Natural killer cell treated with Interleukin-12 subunit alpha and Interleukin-12 subunit beta and Interleukin-15 and Interleukin-18, amount 100 ng/mL, for 72 hours (primary cell): ENCODE measurements at places on chromosomes 2 and 18.

- no peak for DNase-seq
Measured at GRCh38 chr18:45236676-45237075, 378.6 kb upstream of the SLC14A2 start.

GRCh38 chr2:226378753-226379705 lies 420.6 kb downstream of the IRS1 start:
- DNase-seq = no peak

DNA sequence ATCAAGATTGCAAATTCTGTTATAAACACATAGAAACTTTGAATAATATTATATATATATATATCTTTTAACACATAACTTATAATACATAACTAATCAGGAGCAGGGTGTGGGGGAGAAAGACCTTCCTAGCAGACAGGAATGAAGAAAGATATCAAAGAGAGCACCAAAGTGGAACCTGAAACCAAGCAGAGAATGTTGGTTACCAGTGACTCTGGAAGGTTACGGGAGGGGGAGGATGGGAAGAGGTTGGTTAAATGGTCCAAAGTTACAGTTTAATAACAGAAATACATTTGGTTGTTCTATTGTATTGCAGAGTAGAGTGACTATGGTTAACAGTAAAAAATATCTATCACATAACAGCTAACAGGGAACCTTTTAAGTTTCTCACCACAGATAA lies 366.7 kb downstream of the LRRTM4 start:
- no peak for DNase-seq

DNA sequence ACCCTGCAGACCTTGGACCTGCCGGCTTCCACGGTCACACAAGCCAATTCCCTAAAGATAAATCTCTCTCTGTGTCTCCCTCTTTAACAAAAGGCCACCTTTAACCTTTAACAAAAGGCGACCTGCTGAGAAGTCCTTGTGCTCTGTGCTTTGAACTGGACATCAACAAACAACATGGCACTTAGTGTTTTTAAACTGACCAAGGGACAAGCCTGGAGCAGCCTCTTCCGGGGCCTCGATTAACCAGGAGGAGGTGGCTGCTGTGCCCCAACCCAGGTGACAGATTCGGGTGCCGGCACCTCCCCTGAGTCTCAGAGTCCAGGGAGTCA lies 135.3 kb downstream of the RTP5 start:
- no peak for DNase-seq

DNA sequence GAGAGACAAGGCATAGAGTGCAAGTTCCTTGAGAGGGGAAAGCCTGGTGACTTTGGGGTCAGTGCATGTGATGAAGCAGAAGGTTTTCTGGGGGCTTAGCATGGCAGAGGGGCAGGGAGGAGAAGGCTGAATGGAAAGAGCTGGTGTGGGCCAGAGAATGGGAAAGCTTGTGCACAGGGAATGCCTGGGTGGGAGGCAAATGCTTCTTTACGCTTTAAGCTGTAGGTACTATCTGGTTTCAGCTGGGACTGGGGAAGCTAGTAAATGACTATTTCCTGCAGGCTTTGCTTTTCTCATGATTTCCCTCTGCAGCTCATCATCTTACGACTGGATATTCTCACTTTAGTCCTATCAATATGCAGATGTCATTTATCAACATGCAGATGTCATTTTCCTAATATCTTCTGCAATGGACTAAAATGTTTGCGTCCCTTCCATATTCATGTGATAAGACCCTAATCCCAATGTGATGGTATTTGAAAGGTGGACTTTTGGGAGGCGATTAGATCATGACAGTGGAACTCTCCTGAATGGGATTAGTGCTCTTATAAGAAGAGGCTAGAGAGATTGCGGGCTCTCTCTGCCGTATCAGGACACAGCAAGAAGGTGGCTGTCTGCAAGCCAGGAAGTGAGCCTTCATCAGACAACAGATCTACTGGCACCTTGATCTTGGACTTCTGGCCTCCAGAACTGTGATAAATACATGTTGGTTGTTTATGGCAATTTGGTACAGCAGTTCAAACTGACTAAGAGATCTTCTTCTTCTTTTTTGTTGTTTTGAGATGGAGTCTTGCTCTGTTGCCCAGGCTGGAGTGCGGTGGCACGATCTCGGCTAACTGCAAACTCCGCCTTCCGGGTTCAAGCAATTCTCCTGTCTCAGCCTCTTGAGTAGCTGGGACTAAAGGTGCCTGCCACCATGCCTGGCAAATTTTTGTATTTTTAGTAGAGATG lies 50.1 kb downstream of the MYCN start:
- DNase-seq = no peak

GRCh38 chr2:101874069-101874468 lies 117.7 kb upstream of the IL1R2 start:
- no peak for DNase-seq

- no peak for DNase-seq
Measured at GRCh38 chr2:88221365-88221942, 51.3 kb downstream of the THNSL2 start.

GRCh38 chr18:56257205-56257604 lies 381.2 kb downstream of the TXNL1 start:
- no peak for DNase-seq

- DNase-seq = no peak
Measured at GRCh38 chr18:55089610-55090009, 130.3 kb upstream of the CCDC68 start.

DNA sequence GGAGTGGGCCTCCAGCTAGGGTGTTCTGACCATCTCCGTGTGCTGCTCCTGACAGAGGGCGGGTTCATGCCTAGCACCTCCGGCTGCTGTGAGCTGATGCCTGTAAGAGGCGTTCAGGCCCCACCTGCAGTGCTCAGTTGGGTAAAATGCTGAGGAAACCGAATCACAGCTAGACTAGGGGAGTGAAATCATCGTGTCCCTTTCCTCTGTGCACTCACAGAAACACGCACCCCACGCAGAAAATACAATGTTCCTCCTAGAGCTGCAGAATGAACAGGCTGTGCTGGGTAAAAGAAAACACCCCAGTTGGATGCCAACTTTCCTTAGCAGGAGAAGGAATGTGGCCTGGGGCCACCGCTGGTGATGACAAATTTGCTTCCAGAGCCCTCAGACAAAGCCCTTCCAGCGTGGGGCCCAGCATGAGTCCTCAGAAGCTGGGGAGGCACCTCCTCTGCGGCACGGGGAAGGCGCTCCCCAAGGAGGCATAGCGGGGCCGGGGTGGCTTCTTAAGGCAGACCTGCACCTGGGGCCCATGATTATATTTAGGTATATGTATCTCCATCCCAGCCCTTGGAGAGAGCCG lies 16.3 kb upstream of the ARHGEF4 start:
- DNase-seq = no peak

DNA sequence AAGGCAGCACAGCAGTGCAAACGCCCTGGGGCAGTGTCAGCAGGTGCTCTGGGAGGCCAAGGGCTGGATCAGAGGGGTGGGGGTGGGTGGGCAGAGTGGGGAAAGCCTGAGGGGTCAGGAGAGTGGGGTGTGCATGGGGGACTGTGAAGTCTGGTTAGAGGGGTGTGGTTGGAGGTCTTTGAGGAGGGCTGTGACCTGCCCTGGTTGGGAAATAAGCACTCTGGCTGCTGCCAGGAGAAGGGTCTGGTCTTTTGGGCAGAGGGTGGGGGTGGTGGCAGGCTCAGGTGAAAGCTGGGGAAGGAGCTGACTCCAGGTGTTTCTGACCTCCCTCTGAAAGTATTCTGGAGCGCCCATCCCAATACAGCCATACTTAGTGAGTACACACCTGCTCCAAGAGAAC lies 4.2 kb downstream of the ALPI start:
- DNase-seq = no peak

- no peak for DNase-seq
Measured at GRCh38 chr2:44016282-44016681, 20.5 kb upstream of the LRPPRC start.

GRCh38 chr2:239684996-239685395 lies 284.2 kb upstream of the HDAC4 start:
- no peak for DNase-seq

- no peak for DNase-seq
Measured at GRCh38 chr2:212494418-212495020, 44.1 kb downstream of the ERBB4 start.

GRCh38 chr2:238942080-238942725 lies 94.3 kb downstream of the TWIST2 start:
- DNase-seq = no peak

DNA sequence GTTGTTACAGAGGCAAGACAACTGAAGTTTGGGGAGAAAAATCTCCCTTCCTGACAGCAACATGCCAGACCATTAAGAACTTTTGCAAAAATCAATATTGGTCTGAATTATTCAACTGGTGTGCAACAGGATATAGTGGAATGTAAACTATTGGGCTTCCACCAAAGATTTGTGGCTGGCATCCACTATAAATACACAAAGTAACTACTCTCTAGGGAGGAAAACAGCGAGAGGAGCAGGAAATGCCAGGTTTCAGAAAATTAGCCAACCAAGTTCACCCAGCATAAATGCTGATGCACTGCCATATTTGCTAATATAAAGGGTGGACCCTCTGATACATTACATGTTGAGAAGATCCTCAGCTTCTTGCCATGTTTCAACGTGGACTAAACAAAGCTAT lies 267.6 kb upstream of the LYPD1 start:
- no peak for DNase-seq

- no peak for DNase-seq
Measured at GRCh38 chr2:101704046-101704466, 6.5 kb downstream of the MAP4K4 start.

- no peak for DNase-seq
Measured at GRCh38 chr2:14633061-14633460, 544 bp downstream of the LRATD1 start.

GRCh38 chr2:58664523-58665151 lies 423.5 kb upstream of the FANCL start:
- DNase-seq = no peak

GRCh38 chr2:64404002-64404731 lies 49.8 kb upstream of the LGALSL start:
- no peak for DNase-seq

GRCh38 chr2:54704688-54705605 lies 18.5 kb upstream of the EML6 start:
- no peak for DNase-seq

- DNase-seq = no peak
Measured at GRCh38 chr2:177709986-177710401, 317.4 kb downstream of the AGPS start.

GRCh38 chr18:47500930-47501329 lies 249.5 kb upstream of the SKOR2 start:
- no peak for DNase-seq

DNA sequence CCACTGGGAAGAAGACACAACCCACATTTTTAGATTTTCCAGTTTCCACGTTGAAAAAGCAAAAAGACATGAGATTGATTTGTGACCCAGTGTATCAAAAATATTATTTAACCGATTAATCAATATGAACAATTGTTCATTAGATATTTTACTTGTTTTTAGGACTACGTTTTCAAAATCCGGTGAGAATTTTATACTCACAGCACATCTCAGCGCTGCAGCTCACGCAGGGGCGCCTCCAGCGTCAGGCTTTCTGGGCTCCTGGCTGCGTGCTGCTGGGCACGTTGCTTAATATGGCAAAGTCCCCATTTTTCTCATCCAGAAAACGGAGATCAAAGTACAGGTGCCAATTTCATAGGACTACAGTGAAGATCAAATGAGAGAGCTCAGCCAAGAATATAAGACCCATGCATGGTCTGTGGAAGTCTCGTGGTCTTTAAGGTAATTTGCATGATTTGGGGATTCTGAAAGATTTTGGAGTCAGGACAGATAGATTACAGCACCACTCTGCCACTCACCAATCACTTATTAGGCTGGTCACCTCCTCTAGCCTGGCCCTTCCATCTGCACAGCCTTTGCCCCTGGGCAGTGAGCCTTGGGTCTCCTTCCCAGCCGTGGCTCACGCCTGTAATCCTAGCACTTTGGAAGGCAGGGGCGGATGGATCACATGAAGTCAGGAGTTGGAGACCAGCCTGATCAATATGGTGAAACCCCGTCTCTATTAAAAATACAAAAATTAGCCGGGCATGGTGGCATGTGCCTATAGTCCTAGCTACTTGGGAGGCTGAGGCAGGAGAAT lies 36.2 kb downstream of the PTPN18 start:
- DNase-seq = no peak

DNA sequence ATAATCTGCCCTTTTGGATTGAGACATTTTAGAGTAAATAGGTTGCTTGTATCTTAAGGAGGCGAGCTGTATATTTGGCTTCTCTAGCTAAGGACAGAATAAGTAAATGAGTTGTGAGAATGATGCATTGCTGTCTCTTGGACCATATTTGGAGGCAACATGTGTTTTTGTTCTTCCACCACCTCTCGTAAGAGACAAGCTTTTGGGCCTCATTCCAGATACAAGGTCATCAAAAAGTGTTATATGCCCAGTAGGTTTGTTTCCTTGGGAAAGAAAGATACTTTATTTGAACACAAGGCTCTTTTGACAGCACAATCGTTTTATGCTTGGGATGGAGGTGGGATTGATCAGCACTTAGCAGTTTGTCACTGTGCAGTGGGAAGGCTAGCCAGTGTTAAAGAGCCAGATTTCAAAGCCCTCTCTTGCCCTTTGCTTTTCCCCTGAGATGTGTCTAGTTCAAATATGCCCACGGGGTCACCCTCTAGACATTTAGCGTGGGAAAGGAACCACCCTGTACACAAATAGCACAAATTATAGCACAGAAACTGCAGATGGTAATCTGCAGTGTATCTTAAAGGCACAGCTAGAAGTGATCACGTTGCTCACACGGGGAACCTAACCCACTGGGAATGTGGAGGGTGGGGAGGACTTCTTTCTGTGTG lies 131.3 kb downstream of the MAP4K4 start:
- no peak for DNase-seq

DNA sequence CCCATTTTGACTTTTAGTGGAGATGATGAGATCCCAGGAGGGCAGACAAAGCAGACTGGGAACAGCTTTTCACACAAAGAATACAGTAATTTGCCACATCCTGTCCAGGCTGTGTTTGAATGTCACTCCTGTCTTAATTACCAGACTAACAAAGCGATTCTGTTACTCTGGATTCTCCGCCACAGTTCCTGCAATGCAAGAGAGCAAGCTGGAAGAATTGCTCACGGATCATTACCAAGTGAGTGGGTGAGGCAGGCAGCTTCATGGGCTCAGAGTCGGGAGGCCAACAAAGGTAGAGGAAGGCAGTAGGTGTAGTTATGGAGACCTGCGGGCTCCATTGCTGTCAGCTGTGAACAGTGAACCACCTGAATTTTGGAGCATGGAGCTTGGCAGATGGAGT lies 250.5 kb upstream of the ATP5MC3 start:
- DNase-seq = no peak
